ENCODE measurements at places on chromosomes 2 and 18. TPM values are rescaled to one million over a fixed set of nuclear protein-coding genes. Genes with fewer than 3 reads are reported as not detected.

DNA sequence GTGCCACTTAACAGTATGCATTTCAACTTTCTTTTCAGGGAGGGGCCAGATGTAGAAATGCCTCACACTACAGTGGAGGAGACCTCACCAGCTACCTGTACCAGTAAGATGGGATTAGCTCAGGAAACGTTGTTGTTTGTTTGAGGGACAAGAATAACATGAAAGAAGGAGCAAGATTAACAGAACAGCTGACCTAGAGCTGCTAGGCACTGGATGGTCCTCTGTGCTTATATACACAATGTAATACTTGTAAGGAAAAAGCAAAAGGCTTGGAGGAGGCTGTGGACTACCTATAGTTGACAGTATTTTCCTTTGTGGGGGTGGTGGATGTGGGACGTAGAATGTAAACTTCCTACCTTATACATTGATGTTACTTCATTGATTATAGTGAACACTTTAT is 154.4 kb downstream of the FMNL2 start:
- H3K27me3 ChIP-seq: peaks cover 6% of the 10 kb centered on the region
- DNase-seq: no peak
- H3K36me3 ChIP-seq: no peaks in the 10 kb centered on the region
- H3K4me3 ChIP-seq: no peak overlapping the region

- H3K27me3 ChIP-seq: no peaks in the 10 kb centered on the region
- no peak overlapping the region for H3K4me3 ChIP-seq
- peaks cover 8% of the 10 kb centered on the region for H3K36me3 ChIP-seq
- no peak overlapping the region for H3K27ac ChIP-seq
- DNase-seq: no peak
Observed at GRCh38 chr2:19888831-19889230, 13.0 kb downstream of the TTC32 start.

- peak overlapping the region; percentile 92 for H3K27ac ChIP-seq
- H3K27me3 ChIP-seq: peaks cover 20% of the 10 kb centered on the region
- H3K36me3 ChIP-seq: peaks cover 53% of the 10 kb centered on the region
- H3K4me1 ChIP-seq: peaks cover 54% of the 10 kb centered on the region
- H3K4me3 ChIP-seq: peak overlapping the region; percentile 97
Observed at GRCh38 chr2:9629222-9630116, 1.3 kb downstream of the YWHAQ start.

NTSR2 gene
- not detected for total RNA-seq

CHAC2 gene
- 18.1 TPM for total RNA-seq

DNA sequence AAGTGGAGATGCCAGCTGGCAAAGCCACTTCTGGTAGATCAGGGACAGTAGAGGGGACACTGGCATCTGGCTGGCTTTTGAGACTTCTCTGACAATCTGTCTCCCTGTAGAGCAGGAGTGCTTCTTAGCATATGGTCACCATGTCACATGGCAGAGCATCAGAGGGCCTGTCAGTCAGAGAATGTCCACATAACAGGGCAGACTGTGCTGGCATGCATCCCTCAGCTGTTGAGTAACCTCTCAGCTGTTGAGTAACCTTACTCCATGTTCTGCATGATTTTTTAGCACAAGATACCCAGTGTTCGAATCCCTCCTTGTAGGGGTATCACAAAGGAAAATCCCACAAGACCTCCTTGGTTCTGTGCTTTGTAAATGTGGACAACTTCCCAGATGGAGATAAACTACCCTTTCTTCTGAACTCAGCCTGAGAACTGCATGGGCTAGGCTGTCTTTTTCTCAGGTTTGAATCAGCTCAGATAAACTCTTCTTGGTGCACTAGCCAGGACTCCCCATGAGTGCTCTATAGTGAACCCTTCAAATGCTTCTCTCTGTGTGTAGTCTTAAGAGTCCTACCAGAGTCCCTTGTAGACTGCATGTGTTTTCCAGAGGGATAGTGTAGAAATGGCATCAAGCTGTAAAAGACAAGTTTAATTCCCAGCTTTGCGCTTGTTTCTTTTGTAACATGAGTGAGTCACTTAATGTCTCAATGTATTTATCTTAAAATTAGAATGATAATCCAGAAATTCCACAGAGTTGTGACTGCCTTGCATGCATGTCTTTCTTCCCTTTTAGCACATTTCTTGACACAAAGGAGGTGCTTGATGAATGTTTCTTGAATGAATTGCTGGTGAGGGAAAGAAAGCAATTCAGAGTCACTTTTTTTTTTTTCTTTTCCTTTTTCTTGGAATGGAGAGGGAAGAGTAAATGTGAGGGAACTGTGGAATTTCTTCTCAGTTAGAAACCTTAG is 442.3 kb upstream of the HNMT start:
- no peaks in the 10 kb centered on the region for H3K4me1 ChIP-seq
- no peaks in the 10 kb centered on the region for H3K27me3 ChIP-seq

DNA sequence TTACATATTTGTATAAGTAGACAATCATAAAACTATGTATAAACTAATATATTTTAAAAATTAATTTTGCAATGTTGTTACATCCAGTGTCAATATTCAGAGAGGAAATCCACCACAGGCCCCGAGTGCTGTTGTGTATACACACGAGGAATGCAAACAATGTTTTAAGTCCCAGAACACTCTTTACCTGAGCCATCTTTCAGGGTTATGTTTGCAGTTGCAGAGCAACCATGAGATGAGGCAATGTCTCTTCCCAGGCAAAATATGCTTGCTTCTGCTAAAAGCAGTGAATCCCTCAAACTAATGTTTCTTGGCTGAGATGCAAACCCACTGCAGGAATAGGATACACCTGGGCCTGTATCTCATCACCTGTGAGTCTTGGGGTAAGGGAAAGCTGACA is 91.3 kb downstream of the ASXL2 start:
- peaks cover 35% of the 10 kb centered on the region for H3K4me1 ChIP-seq
- no peaks in the 10 kb centered on the region for H3K27me3 ChIP-seq
- H3K4me3 ChIP-seq: no peak overlapping the region
- H3K36me3 ChIP-seq: peaks cover 61% of the 10 kb centered on the region
- no peak overlapping the region for H3K27ac ChIP-seq

SERPINB12 gene
- not detected for total RNA-seq

DCDC2C gene
- not detected for total RNA-seq

CDKL4 gene
- total RNA-seq: 1.1 TPM

DLGAP1 gene
- not detected for total RNA-seq

- peaks cover 17% of the 10 kb centered on the region for H3K36me3 ChIP-seq
- no peaks in the 10 kb centered on the region for H3K27me3 ChIP-seq
- no peak for DNase-seq
- no peak overlapping the region for H3K27ac ChIP-seq
- H3K4me1 ChIP-seq: peaks cover 23% of the 10 kb centered on the region
Observed at GRCh38 chr2:101249826-101250225, 2.9 kb upstream of the CNOT11 start.

CABLES1 gene
- total RNA-seq: 2.3 TPM

TCF23 gene
- not detected for total RNA-seq

DNA sequence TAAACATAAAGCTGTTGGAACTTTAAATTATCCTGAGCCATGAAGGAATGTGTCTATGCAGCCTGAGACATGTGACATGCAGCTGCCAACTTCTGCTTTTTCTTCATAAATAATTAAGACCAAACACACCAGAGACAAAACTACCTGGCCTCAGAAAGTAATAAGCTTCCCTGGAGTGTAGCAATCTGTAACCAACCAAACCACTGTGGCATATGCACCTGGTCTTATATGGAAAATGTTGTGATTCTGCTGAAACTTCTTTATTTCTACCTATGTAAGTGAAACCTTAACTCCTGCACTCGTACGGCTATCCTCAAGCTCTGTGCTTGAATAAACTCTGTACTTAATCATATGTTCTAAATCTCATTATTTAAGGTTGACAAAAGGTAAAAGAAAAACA is 515.0 kb downstream of the TMEM182 start:
- no peak overlapping the region for H3K4me3 ChIP-seq
- H3K36me3 ChIP-seq: no peaks in the 10 kb centered on the region
- H3K27ac ChIP-seq: no peak overlapping the region
- H3K4me1 ChIP-seq: no peaks in the 10 kb centered on the region

- H3K36me3 ChIP-seq: no peaks in the 10 kb centered on the region
- no peak overlapping the region for H3K27ac ChIP-seq
- H3K27me3 ChIP-seq: peaks cover 10% of the 10 kb centered on the region
- DNase-seq: no peak
Observed at GRCh38 chr18:56580026-56580425, 58.4 kb downstream of the TXNL1 start.

DNA sequence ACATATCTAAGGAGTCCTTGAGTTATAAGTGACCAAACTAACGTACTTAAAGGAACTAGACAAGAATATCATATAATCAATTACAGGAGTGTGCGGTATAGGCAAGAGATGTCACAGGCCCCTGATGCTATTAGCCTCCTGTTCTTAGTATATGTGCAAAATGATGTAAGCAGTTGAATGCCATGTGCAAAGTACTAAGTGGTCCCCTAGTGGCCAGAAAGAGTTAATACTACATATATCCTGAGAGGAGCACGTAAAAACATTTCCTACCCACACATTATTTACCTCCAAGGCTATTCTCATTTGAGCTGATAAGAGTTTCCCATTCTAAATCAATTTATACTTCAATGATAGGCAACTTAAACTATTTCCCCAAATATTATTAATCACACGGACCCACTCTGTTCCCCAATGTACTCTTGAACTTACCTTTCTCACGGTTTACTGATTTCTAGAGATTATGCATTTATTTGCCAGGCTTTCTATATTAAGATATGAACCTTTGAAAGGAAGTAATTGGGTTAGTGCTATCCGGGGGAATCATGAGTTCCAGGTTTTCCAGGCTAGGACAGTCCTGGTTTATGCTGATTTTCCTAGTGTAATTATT is 158.0 kb upstream of the KLHL14 start:
- no peaks in the 10 kb centered on the region for H3K27me3 ChIP-seq
- no peaks in the 10 kb centered on the region for H3K36me3 ChIP-seq
- DNase-seq: no peak
- no peak overlapping the region for H3K27ac ChIP-seq

GRCh38 chr2:130882111-130882690 is 45.5 kb downstream of the ARHGEF4 start:
- no peak overlapping the region for H3K27ac ChIP-seq
- no peak for DNase-seq
- H3K27me3 ChIP-seq: peaks cover 10% of the 10 kb centered on the region
- H3K4me1 ChIP-seq: no peaks in the 10 kb centered on the region

GRCh38 chr18:58511897-58512581 is 116.9 kb downstream of the ALPK2 start:
- no peaks in the 10 kb centered on the region for H3K36me3 ChIP-seq
- no peak overlapping the region for H3K4me3 ChIP-seq
- no peak overlapping the region for H3K27ac ChIP-seq
- no peaks in the 10 kb centered on the region for H3K4me1 ChIP-seq

UGT1A3 gene
- total RNA-seq: not detected

GRCh38 chr18:47931718-47932103 is 1.3 kb upstream of the SMAD2 start:
- H3K4me1 ChIP-seq: peaks cover 37% of the 10 kb centered on the region
- H3K27me3 ChIP-seq: peaks cover 10% of the 10 kb centered on the region
- H3K27ac ChIP-seq: peak overlapping the region; percentile 86
- DNase-seq: peak; percentile 51
- peaks cover 18% of the 10 kb centered on the region for H3K36me3 ChIP-seq
- H3K4me3 ChIP-seq: peak overlapping the region; percentile 73

- no peaks in the 10 kb centered on the region for H3K4me1 ChIP-seq
Observed at GRCh38 chr2:66839551-66840320, 404.8 kb downstream of the MEIS1 start.

DNA sequence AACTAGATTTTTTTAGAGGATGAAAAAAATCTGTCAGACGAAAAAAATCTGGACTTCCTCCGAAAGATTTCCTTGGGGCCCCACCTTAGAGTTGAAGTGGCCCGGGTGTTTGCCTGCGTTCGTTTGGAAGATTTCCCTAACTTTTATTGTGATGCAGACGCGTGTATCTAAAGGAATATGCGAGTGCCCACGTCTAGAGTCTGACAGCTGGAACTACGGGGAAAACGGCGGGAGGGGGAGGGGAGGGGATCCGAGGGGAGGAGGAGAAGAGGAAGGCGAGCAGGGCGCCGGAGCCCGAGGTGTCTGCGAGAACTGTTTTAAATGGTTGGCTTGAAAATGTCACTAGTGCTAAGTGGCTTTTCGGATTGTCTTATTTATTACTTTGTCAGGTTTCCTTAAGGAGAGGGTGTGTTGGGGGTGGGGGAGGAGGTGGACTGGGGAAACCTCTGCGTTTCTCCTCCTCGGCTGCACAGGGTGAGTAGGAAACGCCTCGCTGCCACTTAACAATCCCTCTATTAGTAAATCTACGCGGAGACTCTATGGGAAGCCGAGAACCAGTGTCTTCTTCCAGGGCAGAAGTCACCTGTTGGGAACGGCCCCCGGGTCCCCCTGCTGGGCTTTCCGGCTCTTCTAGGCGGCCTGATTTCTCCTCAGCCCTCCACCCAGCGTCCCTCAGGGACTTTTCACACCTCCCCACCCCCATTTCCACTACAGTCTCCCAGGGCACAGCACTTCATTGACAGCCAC is 2.4 kb upstream of the SP9 start:
- H3K4me1 ChIP-seq: peaks cover 44% of the 10 kb centered on the region
- no peak for DNase-seq
- H3K4me3 ChIP-seq: no peak overlapping the region
- H3K27ac ChIP-seq: no peak overlapping the region
- H3K36me3 ChIP-seq: peaks cover 8% of the 10 kb centered on the region

DNA sequence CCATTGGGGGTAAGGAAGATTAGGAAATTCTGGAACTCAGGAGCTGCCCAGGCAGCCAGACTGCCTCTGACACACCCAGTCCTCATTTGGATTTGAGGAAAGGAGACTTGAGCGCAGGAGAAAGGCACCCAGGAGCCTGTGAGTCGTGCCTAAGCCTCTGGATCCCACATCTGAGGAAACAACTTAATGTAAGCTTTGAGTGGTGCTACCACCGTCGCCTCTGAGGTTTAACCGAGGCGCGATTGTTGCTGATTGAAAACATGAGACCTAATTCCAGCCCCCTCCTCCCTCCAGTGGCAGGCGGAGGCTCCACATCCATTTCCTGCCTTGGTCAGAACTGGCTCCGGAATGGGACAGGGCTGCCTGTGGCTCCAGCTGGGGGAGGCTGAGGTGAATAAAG is 176.7 kb upstream of the PKDCC start:
- no peak overlapping the region for H3K27ac ChIP-seq
- H3K36me3 ChIP-seq: no peaks in the 10 kb centered on the region
- peaks cover 6% of the 10 kb centered on the region for H3K4me1 ChIP-seq
- H3K4me3 ChIP-seq: no peak overlapping the region

GRCh38 chr2:1971124-1971523 is 226.8 kb upstream of the PXDN start:
- no peak overlapping the region for H3K4me3 ChIP-seq
- no peaks in the 10 kb centered on the region for H3K4me1 ChIP-seq
- H3K36me3 ChIP-seq: no peaks in the 10 kb centered on the region
- no peaks in the 10 kb centered on the region for H3K27me3 ChIP-seq

HOXD11 gene
- not detected for total RNA-seq

All from activated CD8-positive, alpha-beta T cell treated with anti-CD3 and anti-CD28 coated beads, Interleukin-2, amount 10 ng/mL, durations not matched to agents 7 days and 5 days (primary cell).